Fibroblast of the aortic adventitia (primary cell): ENCODE measurements at places on chromosomes 6 and 20. TPM values are rescaled to one million over a fixed set of nuclear protein-coding genes. Genes with fewer than 3 reads are reported as not detected.

CTCFL gene
- not detected in 2 replicates for total RNA-seq

FAM83B gene
- total RNA-seq, result 0.09 TPM in 1 of 2 replicates, not detected in the other

PNLDC1 gene
- not detected in 2 replicates for total RNA-seq

TTK gene
- 0.90 and 35.9 TPM in 2 replicates for total RNA-seq

ASXL1 gene
- total RNA-seq, result 57.4 and 85.9 TPM in 2 replicates

ZNF217 gene
- total RNA-seq, result 15.8 and 32.3 TPM in 2 replicates

CCM2L gene
- not detected in 2 replicates for total RNA-seq

POPDC3 gene
- total RNA-seq, result 7.5 and 33.7 TPM in 2 replicates

EFCAB8 gene
- total RNA-seq, result not detected in 2 replicates

UNC5CL gene
- 0.74 TPM in 1 of 2 replicates, not detected in the other for total RNA-seq

DPPA5 gene
- not detected in 2 replicates for total RNA-seq

TTPAL gene
- 11.1 and 18.0 TPM in 2 replicates for total RNA-seq

SLC12A5 gene
- total RNA-seq, result not detected in 2 replicates

TMEM217 gene
- total RNA-seq, result 0.09 TPM in 1 of 2 replicates, not detected in the other

SLC26A8 gene
- total RNA-seq, result 0.18 TPM in 1 of 2 replicates, not detected in the other

HLA-DRA gene
- 0.45 TPM in 1 of 2 replicates, not detected in the other for total RNA-seq

RBCK1 gene
- 60.7 and 75.3 TPM in 2 replicates for total RNA-seq

RGS17 gene
- 7.8 and 38.1 TPM in 2 replicates for total RNA-seq

SPINT3 gene
- not detected in 2 replicates for total RNA-seq

PRSS35 gene
- total RNA-seq, result 3.5 and 4.7 TPM in 2 replicates

GPR63 gene
- total RNA-seq, result under 0.01 and 0.27 TPM in 2 replicates

ANGPT4 gene
- not detected in 2 replicates for total RNA-seq

PPP1R16B gene
- total RNA-seq, result 0.09 and 0.33 TPM in 2 replicates

C20orf202 gene
- 0.09 TPM in 1 of 2 replicates, not detected in the other for total RNA-seq

PDSS2 gene
- total RNA-seq, result 10.1 and 14.4 TPM in 2 replicates

ASIP gene
- total RNA-seq, result not detected in 2 replicates

CAGE1 gene
- 0.33 and 0.36 TPM in 2 replicates for total RNA-seq

HAO1 gene
- not detected in 2 replicates for total RNA-seq

SSTR4 gene
- not detected in 2 replicates for total RNA-seq

NKX2-2 gene
- not detected in 2 replicates for total RNA-seq

RPS6KA2 gene
- 32.5 and 89.7 TPM in 2 replicates for total RNA-seq

MRPS18A gene
- total RNA-seq, result 22.6 and 32.4 TPM in 2 replicates

LY6G5B gene
- total RNA-seq, result 2.8 and 4.5 TPM in 2 replicates
